CD4-positive, alpha-beta T cell (primary cell): ENCODE measurements at places on chromosomes 16 and 17.
A peak's percentile ranks its signal among the peaks of the same experiment; 100 is the strongest.

GRCh38 chr17:2710803-2711607 is 559 bp downstream of the CLUH start:
- H3K4me3 ChIP-seq, result peak overlapping the region; percentile 71
- peak; percentile 13 for DNase-seq
- no peaks in the 10 kb centered on the region for H3K36me3 ChIP-seq

GRCh38 chr16:15586716-15587115 is 56.2 kb downstream of the MARF1 start:
- no peaks in the 10 kb centered on the region for H3K27me3 ChIP-seq
- H3K4me1 ChIP-seq, result peaks cover 26% of the 10 kb centered on the region
- H3K4me3 ChIP-seq, result no peak overlapping the region
- peaks cover 11% of the 10 kb centered on the region for H3K36me3 ChIP-seq
- H3K27ac ChIP-seq, result no peak overlapping the region

- H3K27ac ChIP-seq, result no peak overlapping the region
- no peaks in the 10 kb centered on the region for H3K4me1 ChIP-seq
- no peaks in the 10 kb centered on the region for H3K36me3 ChIP-seq
- H3K27me3 ChIP-seq, result no peaks in the 10 kb centered on the region
- DNase-seq, result no peak
Observed at GRCh38 chr17:49101054-49101534, 31.5 kb upstream of the B4GALNT2 start.

- DNase-seq, result no peak
- no peaks in the 10 kb centered on the region for H3K36me3 ChIP-seq
- H3K27me3 ChIP-seq, result no peaks in the 10 kb centered on the region
Observed at GRCh38 chr17:30571921-30572320, 94.7 kb downstream of the GOSR1 start.

- H3K4me3 ChIP-seq, result no peak overlapping the region
- no peak overlapping the region for H3K27ac ChIP-seq
- no peak for DNase-seq
- H3K36me3 ChIP-seq, result peaks cover 22% of the 10 kb centered on the region
Observed at GRCh38 chr17:78001182-78001581, 42.7 kb downstream of the TNRC6C start.
